ENCODE measurements at places on chromosomes 11 and 22.

- no peak for DNase-seq
Measured at GRCh38 chr11:58856806-58857205, 12.3 kb upstream of the GLYATL2 start.

DNA sequence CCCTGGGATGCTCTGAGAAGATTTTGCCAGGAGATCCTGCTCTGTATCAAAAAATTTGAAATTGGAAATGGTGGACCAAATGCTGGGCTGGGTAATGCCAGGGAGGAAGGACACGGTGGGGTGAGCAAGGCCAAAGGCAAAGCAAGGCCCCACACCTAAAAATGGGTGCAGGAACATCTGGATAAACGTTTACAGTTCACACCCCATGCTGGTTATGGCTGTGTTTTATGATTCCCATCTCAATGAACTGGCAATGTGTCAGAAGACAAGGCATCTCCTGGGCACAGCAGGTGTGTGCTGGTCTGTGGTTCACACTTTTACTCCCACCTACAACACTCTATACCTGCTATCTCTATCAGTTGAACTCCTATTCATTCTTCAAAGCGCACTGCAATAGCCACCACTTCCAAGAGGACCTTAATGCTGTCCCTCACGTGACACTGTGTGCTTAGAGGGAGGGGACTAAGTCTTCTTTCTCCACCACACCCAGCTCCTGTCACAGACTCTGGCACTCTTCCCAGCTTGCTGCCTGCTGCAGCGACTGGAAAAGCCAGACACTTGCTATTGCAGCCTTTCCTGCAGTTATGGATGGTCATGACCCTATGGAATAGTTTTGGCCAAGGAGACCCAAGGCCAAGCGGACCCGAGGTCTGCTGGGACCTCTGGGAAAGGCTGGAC, 277.5 kb downstream of the CTTN start:
- DNase-seq = no peak

GRCh38 chr11:121134741-121135312, 33.8 kb downstream of the TECTA start:
- DNase-seq = no peak

DNA sequence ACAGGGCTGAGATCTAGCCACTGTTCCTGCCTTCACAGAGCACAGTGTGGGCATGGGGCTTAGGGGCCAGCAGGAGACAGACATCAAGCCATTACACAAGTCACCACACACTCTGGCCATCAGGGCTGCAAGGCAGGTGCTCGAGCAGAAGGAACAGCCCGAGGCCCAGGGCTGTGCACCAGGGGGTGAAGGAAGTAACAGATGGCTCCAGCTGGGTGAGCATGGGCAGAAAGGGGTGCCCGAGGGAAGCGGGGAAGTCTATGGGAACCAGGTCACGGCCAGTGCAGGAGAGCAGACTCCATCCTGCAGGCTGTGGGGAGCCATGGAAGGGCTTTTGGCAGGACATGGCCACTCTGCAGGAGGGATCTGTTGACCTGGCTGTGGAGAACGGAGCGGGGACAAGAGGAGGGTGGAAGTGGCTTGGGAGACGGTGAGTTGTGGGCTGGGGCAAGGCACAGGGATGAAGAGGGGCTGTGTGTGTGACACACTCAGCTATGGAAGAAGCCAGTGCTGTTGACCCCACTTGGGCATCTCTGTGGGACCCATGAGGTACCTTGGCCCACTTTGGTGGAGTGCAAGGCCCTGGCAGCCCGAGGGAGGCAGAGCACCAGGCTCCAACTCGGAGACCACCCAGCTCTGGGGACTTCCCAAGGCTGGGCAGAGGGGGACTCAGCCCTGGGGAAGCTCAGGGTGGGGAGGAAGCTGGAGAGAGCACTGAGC, 3.6 kb downstream of the C11orf68 start:
- no peak for DNase-seq

GRCh38 chr11:121996574-121996973, 119.4 kb downstream of the BLID start:
- DNase-seq = no peak

DNA sequence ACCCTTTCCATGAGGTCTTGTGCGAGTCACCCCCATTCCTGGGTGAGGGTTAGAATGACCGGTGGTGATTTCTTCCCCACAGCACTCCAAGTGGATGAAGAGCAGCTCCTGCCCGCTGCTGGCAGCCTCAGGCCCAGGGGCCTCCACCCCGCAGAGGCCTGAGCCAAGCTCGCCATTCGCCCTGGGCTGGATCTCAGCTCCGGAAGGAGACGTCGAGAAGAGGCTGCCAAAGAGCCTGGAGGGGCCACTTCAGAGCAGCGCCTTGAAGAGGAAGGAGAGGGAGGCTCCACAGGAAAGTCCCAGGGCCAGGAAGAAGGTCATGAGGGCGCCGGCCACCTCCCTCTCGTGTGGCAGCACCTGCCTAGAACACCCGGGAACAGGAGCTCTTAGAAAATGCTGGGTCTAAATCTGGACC, 8.4 kb downstream of the SLC29A2 start:
- no peak for DNase-seq

- DNase-seq = no peak
Measured at GRCh38 chr11:46914363-46914762, 4.0 kb downstream of the LRP4 start.

- DNase-seq = no peak
Measured at GRCh38 chr11:43693069-43693468, 12.5 kb downstream of the HSD17B12 start.

DNA sequence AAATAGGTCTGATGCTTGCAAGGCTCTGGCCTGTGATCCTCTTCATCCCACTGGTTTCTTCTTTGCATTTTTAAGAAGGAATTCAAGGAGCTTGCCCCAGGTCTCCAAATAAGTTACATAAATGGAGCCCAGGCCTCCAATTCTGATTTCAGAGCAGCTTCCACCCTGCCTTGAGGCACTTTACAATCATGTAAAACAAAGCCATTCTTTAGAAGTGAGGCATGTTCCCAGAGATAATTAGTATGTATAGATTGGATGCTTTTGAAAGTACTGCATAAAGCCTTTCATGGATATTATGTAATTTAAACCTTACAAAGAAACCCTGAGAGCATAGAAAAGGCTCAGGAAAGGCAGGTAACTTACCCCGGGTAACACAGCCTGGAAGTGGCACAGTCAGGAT, 466.5 kb downstream of the MIAT start:
- DNase-seq = no peak

DNA sequence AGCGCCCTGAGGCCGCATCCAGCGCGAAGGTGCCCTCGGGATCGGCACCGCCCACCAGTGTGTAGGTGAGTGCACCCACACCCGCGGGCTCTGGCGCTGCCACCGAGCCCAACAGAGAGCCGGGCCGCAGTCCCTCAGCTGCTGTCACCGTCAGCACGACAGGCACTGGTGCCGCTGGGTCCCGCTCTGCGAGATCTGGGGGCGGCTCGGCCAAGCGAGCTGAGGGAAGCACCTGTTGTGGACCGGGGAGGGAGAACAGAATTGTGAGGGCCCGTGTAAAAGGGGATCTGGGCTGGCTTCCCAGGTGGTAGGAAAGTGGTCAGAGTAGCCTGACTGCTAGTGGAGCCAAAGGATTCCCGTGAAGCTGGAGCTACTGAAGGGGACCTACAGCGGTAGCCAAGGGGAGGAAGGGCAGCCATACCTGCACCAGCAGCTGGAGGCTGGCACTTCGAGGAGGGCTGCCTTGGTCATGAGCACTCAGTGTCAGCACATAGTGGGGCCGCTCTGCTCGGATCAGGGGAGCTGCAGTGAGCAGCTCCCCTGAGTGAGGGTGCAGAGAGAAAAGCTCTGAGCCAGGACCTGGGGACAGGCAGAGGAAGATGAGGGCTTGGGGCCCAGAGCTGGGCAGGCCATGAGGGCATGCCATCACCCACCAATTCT, 11.5 kb upstream of the TPP1 start:
- no peak for DNase-seq

GRCh38 chr11:29256580-29256979, 760.2 kb downstream of the KCNA4 start:
- no peak for DNase-seq

DNA sequence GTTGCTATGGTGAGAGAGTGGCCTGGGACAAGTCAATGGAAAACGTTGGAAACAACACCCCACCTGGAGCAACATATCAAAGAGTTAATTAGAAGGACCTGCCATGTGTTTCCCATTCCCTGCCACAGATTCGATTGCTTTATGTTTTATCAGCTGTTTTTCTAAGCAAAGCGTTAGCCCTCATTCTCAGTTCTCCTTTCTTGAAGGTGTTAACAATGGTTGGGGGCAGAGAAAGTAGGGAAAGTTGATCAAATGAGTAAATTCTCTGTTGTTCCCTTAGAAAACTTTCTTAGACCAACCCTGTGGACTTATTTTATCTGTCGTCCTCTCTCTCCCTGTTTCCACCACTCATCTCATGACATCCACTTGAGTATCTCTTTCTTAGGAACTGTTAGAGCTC, 102.5 kb downstream of the ADAMTS15 start:
- no peak for DNase-seq

DNA sequence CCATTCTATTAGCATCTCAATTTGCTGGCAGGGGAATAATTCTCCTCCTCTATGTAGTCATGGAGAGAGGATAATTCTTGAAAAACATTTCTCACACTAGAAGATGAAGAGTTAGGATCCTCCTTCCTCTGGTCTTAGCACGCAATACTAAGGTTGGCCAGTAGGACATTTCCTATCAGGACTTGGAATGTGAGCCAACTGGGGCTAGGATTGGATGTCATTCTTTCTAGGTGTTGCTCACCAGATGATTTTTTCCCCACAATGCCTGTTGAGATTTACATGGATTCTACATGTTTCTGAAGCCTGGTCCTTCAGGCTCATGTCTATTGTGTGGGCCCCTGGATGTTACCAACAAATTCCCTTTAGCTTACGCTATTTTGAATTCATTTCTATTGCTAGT, 28.0 kb downstream of the SLN start:
- no peak for DNase-seq

DNA sequence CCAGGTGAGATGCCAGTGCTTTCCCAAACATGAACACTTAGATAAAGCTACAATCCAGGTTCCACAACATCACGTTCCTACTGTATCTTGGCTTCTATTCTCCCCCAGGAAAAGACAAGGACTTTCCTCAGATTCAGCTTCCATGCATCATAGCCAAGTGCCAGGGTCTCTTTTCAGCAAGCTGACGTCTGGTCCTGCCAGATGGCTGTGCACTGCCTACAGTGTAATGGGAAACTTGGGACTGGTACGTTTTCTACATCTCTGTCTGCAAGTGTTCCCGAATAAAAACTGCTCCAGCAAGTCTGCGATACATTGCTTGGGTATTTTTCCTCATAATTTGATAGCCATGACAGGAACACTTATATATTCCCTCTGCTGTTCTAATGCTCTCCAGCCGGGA, 412.5 kb downstream of the FAM181B start:
- no peak for DNase-seq

- DNase-seq = no peak
Measured at GRCh38 chr22:49031746-49032330, 795.8 kb downstream of the BRD1 start.

DNA sequence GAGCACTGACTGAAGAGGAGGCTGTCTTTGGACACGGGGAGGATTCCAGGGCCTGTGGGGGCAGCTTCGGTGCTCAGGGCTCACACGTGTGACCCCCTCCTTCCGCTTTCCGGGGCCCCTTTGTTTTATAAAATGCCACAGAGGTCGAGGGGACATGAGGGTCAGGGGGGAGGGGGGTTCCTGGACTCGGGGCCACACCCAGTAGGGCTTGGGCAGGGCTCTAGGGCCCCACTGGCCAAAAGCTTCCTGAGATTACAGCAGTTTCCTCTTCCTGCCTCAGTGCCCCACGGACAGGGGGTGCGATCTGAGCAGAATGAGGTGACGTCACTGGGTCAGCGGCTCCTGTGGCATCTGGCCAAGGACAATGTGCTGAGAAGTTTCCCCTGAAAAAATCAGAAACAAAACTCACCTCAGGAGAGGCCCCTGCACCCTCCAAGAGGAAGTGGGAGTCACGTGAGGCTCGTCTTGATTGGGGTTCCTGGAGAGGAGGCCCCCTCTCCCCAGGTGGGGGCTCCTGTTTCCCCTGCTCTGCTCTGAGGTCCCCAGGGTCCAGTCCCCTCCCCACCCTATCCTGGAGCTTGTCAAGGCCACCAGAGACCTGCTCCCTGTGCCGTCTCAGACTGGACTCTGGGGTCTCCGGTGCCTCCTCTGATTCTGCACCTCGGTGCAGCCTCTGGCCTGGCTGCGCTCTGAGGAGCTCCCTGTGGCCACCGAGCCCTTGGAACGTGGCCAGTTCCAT, 6.4 kb upstream of the IFITM3 start:
- DNase-seq = no peak

DNA sequence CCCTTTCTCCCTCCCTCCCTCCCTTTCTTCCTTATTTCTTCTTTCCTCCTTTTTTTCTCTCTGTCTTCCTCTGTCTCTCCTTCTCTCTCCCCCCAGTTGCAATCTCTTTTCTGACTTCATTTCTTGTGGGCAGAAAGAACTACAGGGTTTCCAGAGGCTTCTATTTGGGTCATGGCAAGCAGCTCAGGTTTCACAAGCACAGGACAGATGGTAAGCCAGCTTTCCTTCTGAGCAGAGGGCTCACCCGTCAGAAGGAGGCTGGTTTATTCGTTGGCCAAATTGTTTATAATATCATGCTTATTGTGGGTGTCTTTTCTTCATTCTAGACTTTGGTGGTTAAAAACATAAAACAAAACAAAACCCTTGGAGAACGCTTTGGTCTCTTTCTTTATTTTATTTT, 58.9 kb upstream of the CLMP start:
- DNase-seq = no peak

DNA sequence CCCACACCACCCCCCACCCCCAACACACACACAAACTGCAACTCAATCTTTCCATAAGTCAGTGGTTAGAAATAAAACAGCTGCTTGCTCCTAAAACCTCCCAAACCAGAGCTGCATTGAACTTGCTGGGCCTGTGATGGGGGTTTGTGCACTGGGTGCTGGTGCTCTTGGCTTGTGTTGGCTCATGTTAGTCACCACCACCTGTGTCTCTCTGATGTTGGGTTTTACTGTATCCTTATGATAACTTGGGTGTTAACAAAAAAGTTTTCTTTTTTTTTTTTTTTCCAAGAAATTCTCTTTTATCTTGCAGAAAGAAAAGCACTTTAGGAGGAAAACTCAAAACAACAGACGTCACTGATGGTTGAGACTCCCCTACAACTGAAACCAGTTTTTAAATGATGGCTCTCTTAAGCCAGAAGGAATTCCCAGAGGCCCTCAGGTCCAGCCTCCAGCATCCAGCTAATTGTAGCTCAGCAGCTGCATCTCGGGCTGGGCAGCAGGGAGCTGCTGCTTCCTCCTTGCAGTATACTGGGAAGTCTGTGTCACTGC, 79.9 kb upstream of the DRD2 start:
- no peak for DNase-seq

- DNase-seq = no peak
Measured at GRCh38 chr11:110362971-110363509, 66.6 kb upstream of the RDX start.

- no peak for DNase-seq
Measured at GRCh38 chr22:46514592-46515207, 22.7 kb downstream of the CELSR1 start.

- DNase-seq = no peak
Measured at GRCh38 chr11:42465623-42466022, 846.2 kb upstream of the API5 start.
